ENCODE measurements at places on chromosomes 12 and 14.

DNA sequence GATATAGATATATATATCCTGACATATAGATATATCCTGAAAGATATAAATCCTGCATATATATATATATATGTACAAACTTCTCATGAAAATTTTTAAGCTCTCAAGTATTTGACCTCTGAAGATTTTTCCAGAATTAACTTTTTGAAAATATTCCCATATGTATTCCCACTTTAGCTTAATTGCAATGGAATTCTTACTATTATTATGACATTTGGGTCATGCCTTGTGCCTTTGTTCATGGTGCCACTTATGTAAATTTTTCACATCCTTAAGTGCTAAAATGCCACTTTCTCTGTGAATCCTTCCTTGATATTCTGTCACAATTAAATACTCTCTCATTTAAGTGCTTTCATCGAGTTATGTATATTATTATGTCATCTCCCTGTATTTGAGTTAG is 398.2 kb upstream of the SEL1L start:
- no peak for DNase-seq

- no peak for DNase-seq
Observed at GRCh38 chr14:91250912-91251311, 6.4 kb upstream of the GPR68 start.

- DNase-seq, result peak; percentile 99
Observed at GRCh38 chr12:52147367-52147963, 44.3 kb downstream of the KRT80 start.

GRCh38 chr12:130461447-130461815 is 123.7 kb downstream of the PIWIL1 start:
- DNase-seq, result no peak

DNA sequence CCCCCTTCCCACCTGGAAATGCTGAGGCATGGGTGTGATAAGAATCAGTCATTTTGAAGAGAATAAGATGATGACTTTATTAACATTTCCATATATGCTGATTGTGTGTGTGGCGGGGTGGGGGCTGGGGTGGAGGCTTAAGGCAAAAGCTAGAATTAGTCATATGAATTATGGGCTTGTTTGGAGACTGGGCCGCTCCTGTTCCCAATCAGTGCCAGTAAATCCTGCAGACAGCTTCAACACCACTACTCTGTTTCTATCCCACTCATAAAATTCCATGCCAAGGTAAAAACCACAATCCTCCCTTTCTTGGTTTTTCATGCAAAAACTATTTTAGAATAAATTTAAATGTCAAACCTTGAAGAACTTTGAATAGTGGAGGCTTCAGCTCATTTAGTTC is 29.9 kb upstream of the SLC38A2 start:
- peak; percentile 80 for DNase-seq

DNA sequence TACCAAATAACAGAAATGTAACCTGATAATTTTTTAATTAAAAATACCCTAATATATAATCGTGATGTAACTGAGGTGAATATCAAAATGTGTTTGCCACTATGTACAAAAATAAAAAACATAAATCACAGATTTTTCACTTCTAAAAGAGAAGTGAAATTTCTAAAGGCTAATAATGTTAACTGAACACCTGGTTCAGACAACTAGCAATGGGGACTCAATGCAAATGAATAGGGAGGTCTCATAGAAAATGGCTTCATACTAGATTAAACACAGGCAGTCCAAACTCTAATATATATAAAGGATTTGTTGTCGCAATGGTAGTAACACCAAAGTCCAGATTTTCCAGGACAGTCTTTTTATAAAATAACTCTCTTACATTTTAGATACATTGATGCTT is 365.4 kb upstream of the ATP2B1 start:
- no peak for DNase-seq

DNA sequence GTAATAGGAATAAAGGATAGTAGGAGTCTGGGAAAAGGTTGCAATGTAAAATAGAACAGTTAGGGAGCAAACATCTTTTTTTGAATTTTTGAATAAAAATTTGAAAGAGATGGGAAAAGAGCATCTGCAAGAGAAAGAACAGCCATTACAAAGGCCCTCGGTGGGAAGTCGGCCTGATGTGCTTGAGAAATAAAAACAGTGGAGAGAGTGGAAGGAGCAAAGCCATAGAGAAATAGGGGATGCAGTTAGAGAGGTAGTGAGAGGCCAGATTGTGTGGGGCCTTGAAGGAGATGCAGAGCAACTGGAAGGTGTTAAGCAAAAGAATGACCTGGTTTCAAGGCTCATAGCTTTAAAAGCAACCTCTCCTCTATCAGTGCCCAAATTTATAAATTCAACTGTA is 409.8 kb downstream of the RERGL start:
- DNase-seq, result no peak

DNA sequence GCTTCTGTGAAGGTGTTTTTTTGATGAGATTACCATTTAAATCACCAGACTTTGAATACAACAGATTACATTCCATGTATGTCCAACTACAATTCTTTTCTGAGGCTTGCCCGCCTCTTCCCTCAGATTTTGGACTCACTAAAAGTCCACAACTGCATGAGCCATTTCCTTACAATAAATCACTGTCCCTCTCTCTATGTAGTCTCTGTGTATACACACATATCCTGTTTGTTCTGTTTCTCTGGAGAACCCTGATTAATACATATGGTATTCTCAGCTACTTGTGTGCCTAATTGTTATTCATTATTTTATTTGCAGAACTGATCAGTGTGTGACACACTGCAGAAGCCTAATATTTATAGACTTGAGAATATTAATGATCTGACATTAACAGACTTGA is 2.4 kb upstream of the MIPOL1 start:
- peak; percentile 91 for DNase-seq

GRCh38 chr12:38411426-38411825 is 94.9 kb downstream of the ALG10B start:
- DNase-seq, result no peak

DNA sequence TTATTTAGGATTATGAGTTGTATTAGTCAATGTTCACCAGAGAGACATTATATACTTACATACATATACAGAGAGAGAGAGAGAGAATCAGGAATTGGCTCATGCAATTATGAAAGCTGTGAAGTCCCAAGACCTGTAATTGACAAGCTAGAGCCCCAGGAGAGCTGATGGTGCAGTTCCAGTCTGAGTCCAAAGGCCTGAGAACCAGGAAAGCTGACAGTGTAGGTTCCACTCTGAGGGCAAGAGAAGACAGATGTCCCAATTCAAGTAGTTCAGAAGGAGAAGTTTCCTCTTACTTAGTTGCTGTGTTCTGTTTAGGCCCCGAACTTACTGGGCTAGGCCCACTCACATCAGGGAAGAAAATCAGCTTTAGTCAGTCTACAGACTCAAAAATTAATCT is 76.4 kb upstream of the FICD start:
- DNase-seq, result no peak

DNA sequence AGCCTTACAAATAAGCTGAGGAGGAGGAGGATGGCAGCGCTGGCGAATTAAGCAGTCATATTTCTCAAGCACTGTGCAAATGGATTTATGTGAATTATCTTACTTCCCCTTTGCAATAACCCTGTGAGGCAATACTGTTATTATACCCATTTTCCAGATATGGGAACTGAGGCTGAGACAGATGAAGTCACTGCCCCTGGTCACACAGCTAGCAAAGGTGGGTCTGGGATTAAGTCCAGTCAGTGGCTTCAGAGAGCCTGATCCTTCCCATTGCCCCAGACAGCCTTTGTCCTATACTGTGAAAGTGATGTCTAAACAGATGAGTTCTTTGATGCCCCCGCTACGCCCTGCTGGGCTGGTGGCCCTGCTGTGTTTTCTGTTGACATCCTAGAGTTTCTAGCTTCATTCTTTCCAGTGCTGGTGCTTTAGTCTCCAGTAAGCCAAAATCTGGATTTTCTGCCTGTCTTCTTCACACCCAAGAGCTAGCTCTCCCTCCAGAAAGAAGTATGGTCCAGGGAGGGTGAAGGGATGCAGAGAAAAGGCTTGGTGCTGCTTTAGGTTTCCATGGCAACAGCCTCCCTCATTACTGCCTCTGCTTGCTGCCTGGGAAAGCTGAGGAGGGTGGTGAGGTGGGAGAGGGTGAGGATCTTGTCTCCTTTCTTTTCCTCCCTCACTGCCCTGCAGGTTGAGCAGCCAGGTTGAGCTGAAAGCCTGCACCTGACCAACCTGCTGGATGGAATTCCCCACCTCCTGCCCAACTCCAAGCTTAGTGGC is 30.7 kb downstream of the TMEM63C start:
- DNase-seq, result no peak

- no peak for DNase-seq
Observed at GRCh38 chr12:111976291-111976690, 36.7 kb downstream of the TMEM116 start.

GRCh38 chr12:12954878-12955625 is 3.1 kb upstream of the GPRC5D start:
- DNase-seq, result no peak

DNA sequence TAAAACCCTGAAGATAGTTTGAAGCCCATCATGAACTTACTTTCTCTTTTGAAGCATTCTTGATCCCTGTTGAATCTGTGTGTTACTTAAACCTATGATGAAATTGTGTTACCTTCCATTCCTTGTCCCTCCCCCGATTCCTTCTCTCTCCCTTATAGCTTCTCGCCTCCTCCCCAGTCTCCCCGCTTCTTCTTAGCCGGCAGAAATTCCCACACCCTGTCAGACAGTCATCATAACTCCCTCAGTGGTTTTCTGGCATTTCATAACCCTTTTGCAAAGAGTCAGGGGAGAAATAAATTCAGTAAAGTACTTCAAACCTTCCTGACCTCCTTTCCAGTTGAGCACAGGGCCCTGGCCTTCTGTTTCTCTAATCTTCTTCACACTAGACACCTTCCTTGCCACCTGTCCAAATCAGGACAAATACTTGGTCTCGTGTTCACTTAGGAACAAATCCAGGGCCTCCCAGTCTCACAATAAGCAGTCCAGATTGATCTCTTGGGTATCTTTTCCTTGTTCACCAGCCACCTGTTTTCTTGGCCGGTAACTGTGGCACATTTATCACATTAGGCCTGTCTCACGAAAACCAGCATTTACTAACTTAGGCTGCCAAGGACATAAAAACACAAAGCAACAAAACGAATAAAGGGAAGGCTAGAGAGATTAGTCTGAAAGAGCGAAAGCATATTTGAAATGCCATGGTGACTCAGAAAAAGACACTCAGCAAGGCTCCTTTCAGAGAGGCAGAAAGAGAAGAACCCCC is 355.9 kb downstream of the TMTC2 start:
- DNase-seq, result no peak

- no peak for DNase-seq
Observed at GRCh38 chr12:121713257-121713777, 765 bp downstream of the TMEM120B start.

Data from PC-3 (cell line).